Kasumi-1 (cell line): ENCODE measurements at places on chromosomes 1 and 21.
A peak's percentile ranks its signal among the peaks of the same experiment; 100 is the strongest.

DNA sequence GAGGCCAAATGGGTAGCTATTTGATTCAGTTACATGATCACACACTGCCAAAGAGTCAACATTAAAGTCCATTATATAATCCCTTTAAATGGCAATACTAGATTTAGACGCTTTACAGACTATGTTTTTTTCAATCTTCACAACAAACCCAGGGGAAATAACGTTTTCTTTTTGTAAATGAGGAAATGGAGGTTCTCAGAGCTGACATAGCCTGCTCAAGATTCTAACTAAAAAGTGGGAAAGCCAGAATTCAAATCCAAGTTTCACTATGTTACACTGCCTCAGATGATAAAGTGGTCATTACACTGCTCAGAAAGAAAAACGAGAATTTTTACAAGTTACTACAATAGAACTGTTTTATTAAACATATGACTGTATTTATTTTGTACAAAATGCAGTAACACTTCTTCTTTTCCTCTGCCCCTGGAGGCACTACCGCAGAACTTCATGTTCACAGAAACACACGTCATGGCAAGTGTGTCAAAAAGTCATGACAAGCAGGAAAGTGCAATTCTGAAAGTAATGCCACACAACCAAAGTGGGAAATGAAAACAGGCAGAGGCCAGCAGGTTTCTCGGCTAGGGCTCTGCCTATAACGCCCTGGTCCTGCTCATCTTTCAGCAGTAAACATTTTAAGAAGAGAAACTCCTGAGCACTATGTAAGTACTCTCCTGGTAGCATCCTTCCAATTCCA, 19.0 kb downstream of the THEMIS2 start:
- DNase-seq: peak; percentile 19

DNA sequence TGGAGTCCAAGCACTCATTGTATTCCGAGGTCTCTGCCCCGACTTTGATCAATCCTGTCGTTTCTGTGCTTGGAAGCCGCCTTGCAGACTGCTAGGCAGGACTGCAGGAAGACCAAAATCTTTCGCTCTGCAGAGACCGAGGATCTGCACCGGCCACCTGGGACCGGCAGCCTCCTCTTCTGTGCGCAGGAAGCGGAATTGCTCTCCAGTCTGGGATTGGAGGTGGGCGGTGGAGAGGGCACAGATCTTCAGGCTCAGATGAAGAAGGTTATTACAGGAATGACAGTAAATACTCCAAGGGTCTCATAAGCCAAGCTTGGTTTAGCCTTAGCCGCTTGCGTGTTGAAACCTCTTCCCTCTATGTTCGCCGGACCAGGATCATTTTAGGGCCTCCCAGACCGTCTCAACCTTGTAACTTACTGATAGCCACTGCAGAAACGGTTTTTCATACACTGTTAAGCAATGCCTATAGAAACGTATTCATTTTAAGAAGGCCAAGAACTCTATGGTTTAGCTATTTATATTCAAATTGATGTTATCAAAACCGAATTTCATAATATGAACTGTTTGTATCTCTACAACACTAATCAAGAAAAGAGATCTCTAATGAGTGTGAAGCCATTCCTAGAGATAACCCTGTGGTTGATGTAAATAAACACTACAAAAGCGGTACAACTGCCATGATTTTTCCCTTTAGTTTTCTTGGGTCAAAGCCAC, 1.1 kb downstream of the MIA3 start:
- peak; percentile 49 for DNase-seq

DNA sequence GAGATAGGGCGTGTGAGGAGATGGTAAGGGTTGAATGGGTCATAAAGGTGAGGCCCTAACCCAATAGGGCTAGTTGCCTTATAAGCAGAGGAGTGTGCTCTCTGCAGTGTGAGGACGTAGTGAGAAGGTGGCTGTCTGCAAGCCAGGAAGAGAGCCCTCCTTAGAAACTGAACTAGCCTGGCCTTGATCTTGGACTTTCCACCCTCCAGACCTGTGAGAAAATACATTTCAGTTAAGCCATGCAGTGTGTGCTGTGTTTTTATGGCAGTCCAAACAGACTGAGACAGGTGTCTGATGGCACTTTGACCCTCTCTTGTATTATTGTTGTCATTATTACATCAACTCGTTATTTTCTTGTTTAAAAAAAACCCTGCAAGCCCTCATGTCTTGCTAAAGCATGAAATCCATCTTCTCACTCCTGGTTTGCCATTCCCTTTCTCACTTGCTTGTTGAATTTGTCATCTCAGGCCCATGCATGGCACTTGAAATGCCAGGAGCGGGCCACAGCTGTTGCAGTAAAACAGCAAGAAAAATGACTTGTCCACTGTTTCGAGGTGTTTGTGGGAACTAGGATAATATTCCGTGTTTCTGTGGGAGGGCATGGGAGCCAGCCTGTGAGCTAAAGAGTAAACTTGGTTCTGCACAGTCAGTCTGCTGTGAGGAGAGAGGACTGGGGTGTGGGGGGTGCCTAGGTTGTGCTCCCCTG, 78.6 kb downstream of the STUM start:
- no peak for DNase-seq

GRCh38 chr21:25788677-25789076, 53.9 kb downstream of the GABPA start:
- no peak for DNase-seq

DNA sequence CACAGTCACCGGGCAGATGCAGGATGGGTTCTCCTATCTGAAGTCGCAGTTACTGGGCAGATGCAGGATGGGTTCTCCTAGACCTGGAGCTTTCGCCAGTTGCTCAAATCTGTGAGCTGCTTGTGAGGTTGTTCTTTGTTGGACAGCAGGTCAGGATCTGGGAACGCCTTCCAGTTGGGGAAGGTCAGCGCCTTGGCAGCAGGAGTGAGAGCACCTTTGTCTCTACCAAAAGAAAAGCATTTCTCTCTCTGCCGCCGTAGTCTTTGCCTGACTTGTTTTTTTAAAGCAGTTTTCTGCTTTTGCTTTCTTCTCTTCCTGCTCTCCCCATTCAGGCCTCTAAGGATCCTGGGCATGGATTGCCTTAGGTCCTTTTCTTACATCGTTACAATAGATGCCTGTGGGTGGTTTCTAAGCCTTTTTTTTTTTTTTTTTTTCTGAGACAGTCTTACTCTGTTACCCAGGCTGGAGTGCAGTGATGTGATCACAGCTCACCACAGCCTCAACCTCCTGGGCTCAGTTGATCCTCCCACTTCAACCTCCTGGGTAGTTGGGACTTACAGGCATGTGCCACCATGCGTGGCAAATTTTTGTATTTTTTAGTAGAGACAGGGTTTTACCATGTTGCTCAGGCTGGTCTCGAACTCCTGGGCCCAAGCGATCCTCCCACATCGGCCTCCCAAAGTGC, 15.7 kb downstream of the PEX14 start:
- no peak for DNase-seq

- DNase-seq: no peak
These were observed 27.4 kb downstream of the TNFSF18 start for GRCh38 chr1:173023343-173023742.

DNA sequence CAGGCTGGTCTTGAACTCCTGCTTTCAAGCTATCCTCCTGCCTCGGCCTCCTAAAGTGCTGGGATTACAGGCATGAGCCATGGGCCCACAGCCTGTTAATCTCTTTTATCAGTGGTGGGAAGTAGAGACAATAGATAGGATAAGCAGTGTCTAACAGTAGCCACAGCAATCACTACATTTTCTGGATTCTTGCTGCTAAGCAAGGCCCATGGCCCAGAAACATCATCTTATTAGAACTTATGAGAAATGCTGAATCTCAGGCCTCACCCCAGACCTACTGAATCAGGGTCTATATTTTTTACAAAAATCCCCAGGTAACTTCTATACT, 29.7 kb downstream of the IGFN1 start:
- no peak for DNase-seq

DNA sequence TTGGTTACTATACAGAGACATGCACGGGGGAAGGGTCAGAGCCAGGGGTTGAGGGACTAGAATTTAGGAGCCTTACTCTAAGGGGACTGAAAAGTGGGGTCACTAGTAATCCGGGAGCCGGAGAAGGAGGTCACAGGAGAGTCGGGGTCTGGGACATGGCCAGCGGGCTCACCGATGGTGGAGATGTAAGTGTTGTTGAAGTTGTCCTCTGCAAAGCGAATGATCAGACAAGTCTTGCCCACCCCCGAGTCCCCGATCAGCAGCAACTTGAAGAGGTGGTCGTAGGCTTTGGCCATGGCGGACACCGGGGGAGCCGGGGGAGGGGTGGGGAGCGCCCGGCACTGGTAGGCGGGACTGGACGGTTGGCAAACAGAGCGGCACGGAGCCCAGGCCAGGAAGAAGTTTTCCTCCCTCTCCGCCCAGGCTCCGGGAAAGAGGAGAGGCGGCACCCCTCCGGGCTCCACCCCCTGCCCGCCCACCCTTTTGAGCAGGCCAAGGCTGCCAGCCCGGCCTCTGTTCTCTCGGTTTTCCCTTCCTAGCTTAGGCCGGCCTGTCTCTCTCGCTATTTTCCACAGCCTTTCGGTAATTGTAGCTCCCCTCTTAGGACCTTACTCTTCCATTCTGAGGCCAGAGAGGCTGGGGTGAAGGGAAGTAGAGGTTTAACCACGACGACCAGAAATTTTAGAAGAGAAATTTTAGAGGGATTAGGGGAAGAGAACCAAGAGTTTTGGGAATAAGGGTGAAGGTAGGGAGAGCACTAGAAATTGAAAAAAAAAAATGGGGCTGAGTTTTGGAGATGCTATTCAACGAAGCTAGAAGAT, at the start of gene RAB13:
Gene RAB13, minus strand, starts transcription at position 399 of the 821 bp plus-strand sequence. Its CDS starts 103 bp downstream, at position 296.
- DNase-seq: no peak

GRCh38 chr1:17521946-17522612, 17.4 kb upstream of the ARHGEF10L start:
- DNase-seq: no peak

- DNase-seq: no peak
These were observed 9.1 kb downstream of the CRB1 start for GRCh38 chr1:197277166-197277565.

DNA sequence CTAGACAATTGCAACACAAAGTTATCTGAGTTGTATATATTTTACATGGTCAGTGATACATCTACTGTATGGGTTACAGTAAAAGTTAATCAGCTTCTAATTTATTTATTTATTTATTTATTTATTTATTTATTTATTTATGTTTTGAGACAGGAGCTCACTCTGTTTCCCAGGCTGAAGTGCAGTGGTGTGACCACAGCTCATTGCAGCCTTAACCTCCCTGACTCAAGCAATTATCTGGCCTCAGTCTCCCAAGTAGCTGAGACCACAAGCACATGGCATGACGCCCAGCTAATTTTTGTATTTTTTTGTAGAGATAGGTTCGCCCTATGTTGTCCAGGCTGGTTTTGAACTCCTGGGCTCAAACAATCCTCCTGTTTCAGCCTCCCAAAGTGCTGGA, 241.6 kb downstream of the PTPRC start:
- DNase-seq: no peak

- DNase-seq: no peak
These were observed 139.8 kb upstream of the PTBP2 start for GRCh38 chr1:96581772-96582171.

GRCh38 chr21:37863842-37864241, 52.4 kb downstream of the KCNJ6 start:
- no peak for DNase-seq

- no peak for DNase-seq
These were observed 43.8 kb upstream of the AIM2 start for GRCh38 chr1:159120317-159120716.

GRCh38 chr1:203629507-203630082, 3.0 kb downstream of the ATP2B4 start:
- DNase-seq: no peak
